ENCODE measurements at places on chromosomes 6 and 20. TPM values are rescaled to one million over a fixed set of nuclear protein-coding genes. Genes with fewer than 3 reads are reported as not detected.

The PPT2 gene
- 31.9 TPM for total RNA-seq

The PLAGL1 gene
- total RNA-seq = 23.1 TPM

The FAM217A gene
- not detected for total RNA-seq

The CFAP206 gene
- total RNA-seq = not detected

The OOEP gene
- not detected for total RNA-seq

The SLC2A10 gene
- 21.6 TPM for total RNA-seq

The TGM2 gene
- total RNA-seq = 92.8 TPM

The ECT2L gene
- not detected for total RNA-seq

The LRRN4 gene
- total RNA-seq = not detected

The RPN2 gene
- 103 TPM for total RNA-seq

The KIF13A gene
- total RNA-seq = 43.0 TPM

The GMPR gene
- total RNA-seq = 2.0 TPM
